ENCODE measurements at places on chromosomes 16 and 17.

GRCh38 chr16:814974-815373 is 14.4 kb upstream of the GNG13 start:
- DNase-seq = peak; percentile 56

DNA sequence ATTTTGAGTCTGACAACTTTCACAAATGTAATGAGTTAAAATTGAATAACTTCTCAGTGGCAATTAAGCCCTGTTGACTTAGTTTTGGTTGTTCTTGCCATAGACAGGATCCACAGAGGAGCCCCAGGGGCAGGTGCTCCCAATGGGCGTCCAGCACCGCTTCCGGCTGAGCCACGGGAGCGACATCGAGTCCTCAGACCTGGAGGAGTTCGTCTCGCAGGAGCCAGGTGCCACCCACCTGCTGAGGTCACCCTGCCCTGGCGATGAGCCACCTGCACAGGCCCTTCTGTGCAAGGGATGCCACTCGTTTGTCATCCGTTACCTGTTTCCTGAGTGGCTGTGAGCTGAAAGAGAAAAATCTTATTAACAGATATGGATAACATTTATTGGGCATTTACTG is 10.7 kb downstream of the CCDC40 start:
- DNase-seq = no peak

- peak; percentile 73 for DNase-seq
Observed at GRCh38 chr17:58006560-58006923, 504 bp downstream of the SRSF1 start.

DNA sequence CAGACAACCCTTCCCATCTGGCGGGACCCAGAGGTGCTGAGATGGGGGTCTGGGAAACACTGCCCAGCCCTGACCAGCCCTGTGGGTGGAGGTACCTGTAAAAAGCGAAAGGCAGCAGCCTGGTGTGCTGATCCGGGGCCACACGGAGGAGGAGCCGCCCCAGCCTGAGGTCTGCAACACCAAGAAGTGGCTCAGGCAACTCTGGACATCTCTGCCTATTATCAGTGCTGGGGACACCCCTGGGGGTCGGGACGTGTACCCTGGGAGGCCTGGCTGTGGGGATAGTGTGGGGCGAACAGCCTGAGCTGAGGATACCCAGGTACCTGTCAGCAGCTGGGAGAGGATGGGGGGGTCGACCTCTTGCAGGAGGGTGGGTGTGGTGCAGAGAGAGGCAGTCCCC is 18.0 kb downstream of the ZNF276 start:
- no peak for DNase-seq

DNA sequence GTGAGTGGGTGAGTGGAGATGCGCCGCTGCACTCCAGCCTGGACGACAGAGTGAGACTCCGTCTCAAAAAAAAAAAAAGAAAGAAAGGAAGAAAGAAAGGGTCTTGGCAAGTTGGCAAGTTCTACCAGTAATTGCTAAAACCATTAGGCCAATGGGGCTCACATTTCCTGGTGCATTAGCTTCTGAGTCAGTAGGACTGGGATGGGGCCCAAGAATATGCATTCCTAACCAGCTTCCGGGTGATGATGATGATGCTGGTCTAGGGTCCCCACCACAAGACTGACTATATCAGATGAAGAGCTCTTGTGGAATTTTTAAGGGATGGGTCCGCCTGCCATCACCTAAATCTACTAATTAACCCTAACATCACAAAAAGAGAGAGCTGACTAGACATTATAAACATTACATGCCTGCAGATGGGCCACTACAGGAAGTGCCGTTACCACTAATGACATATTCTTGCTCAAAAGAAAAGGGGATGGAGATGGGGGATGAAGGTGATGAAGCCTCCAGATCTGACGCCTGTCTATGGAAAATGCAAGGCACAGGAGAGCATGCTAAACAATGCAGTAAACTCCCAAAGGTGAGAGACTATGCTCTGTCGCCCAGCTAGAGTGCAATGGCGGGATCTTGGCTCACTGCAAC is 13.1 kb downstream of the MYH11 start:
- DNase-seq = no peak

- DNase-seq = no peak
Observed at GRCh38 chr17:35018814-35019213, 38.5 kb downstream of the LIG3 start.

DNA sequence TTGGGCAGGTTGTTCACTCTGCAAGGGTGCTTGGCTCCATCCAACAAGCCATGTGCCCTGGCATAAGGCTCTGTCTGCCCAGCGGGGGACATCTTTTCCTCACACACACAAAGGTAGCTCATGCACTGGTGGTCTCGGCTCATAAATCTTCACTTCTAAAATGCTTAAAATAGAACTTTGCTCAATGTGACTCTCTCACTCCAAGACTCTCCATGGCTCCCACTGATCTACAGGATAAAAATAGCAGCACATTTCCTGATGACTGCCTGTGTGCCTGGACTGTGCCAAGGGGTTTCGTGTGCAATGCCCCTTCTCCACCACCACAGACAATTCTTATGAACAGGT is 15.1 kb upstream of the CIBAR2 start:
- no peak for DNase-seq

- no peak for DNase-seq
Observed at GRCh38 chr17:20242271-20242670, 225.1 kb downstream of the LGALS9B start.

- peak; percentile 79 for DNase-seq
Observed at GRCh38 chr17:77308861-77309726, 168.3 kb downstream of the SEC14L1 start.

DNA sequence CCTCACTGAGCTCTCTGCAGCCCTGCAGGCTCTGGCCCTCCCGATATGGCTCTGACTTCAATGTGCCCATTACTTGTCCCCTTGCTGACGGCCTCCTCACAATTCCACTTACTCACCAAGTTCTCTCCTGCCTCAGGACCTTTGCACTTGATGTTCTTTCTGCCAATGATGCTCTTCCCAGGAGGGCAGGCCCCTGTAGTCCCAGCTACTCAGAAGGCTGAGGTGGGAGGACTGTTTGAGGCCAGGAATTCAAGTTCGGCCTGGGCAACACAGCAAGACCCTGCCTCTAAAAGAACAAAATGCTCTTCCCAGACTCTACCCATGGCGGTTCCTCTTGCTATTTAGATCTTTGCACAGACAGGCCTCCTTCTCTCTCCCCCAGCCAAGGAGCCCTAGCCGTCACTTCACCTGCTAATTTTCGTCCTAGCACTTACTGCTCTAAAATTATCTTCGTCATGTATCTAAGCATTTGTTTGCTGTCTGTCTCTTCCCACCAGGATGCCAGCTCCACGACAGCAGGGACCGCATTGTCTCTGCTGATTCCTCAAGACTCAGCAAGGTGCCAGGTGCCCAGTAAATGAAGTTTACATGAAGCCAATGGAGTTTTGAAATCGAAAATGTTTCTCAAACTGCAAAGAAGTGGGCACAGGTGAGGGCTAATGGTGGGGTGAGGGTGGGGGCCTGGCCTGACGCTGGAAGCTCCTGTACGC is 626 bp upstream of the RAI1 start:
- no peak for DNase-seq

- no peak for DNase-seq
Observed at GRCh38 chr17:50683434-50684287, 24.1 kb downstream of the ANKRD40 start.

- no peak for DNase-seq
Observed at GRCh38 chr17:8081876-8082275, 5.6 kb downstream of the ALOX12B start.

DNA sequence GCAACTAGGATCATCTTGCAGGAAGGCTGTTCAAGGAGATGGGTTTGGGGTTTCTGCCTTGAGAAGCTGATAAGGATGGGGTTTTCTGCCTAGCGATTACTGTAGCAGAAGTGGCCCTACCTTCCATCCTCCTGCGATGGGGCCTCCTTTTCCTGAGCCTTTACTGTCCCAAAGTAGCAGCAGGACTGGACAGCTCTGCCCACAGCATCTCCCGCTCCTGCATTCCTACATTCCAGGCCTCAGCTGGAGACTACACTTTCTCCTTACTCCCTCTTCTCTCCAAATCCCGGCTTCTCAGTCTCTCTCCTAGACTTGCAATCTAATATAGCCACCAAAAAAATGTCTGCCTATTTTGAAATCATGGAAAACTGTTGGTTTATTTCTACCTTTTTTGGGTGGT is 355.4 kb downstream of the CA10 start:
- DNase-seq = no peak

DNA sequence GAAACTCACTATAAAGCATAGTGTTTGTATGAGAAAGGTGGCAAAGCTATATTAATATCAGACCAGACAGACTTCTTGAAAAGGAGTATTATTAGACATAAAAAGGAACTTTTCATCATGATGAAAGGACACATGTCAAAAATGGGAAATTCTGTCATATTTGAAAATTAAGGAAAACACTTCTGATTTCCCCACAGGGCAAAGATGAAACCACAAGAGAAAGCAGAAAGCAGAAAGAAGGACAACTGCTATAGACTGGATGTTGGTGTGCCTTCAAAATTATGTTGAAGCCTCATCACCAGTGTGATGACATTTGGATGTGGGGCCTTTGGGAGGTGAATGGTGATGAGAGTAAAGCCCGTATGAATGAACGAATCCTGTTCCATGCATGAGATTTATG is 193.0 kb downstream of the STX8 start:
- no peak for DNase-seq

GRCh38 chr17:28466521-28467048 is 6.9 kb upstream of the SLC13A2 start:
- DNase-seq = no peak

DNA sequence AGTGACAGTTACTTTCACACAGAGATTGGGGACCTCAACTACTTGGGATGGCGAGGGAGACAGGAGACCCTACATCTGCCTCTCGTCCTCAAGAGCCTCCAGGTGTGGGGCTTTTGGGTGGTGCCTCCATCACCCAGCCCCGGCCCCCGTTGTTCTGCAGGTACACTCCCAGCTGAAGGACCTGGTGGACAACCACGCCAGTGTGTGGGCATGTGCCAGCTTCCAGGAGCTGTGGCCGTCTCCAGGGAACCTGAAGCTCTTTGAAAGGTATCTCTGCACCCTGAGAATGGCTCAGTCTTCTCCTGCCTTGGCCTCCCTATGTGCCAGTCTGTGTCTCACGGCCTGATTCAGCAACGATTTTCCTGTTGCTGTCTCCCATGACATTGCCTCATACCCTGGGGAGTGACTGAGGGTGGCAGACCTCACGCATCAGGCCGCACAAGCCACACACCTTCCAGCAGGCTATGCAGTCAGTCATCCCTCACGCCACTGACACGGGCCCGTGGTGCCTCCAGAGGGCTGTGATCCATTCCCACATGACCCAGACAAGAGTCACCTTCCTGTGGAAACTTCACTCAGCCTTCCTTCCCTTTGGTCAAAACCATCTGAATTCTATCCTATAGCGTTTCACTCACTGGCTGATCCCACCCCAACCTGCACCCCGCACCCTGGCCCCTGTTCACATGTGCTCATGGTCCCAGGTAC is 3.7 kb downstream of the CCNF start:
- DNase-seq = no peak

DNA sequence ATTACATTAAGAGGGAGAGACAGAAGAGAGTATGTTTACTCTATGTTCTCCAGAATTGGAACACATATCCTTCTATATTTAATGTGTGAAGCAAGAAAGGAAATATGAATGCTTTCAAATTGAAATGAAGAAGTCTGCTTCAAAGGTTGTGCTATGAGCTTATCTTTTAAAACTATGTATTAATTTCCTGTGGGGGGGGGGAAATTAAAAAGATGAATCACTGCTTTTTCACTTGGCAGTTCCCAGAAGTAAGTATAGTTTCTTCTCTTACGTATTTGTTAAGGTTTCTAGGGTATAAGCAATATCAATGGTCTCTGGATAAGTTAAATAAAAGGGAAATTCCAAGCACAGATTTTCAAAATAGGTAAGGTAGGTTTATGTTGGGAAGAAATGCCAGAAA is 7.0 kb downstream of the TERF2 start:
- DNase-seq = no peak

GRCh38 chr17:22570144-22570845 is 878.0 kb downstream of the KCNJ18 start:
- no peak for DNase-seq

DNA sequence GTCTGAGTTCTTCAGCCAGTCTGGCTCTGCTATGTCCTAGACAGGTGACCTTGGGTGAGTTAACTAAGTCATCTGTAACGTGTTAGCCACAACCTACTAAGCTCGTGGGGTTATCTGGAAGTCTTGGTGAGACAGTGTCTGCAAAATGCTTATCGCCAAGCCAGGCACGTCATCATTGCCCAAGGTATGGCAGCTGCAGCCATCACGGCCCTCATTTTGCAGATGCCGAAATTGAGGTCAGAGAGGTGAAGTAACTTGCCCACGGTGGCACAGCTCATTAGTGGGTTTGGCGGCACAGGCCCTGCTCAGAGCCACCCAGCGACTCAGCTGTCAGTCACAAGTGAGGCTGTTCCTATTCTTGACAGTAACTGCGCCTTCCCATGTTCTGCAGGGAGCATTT is 79.8 kb downstream of the CMIP start:
- no peak for DNase-seq

- no peak for DNase-seq
Observed at GRCh38 chr16:51210087-51210486, 59.0 kb upstream of the SALL1 start.

DNA sequence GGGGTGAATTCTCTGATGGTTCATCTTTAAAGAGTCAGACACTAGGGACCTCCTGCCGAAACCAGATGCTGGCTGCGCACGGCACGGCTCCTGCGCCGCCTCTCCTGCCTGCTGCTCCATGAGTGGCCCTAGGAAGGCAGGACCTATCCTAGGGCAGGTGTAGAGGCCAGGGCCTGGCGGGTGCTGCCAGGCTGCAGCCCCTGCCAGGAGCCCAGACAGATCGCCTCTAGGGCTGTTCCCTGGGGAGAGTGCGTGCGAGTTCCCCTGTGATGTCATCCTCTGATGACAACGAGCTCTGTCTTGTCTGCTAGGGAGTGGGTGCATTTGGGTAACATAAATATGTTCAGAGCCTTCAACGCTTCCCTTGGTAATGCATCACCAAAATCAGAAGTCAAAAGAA is 23.9 kb downstream of the SLC38A10 start:
- no peak for DNase-seq

- no peak for DNase-seq
Observed at GRCh38 chr16:28100810-28101532, 37.5 kb upstream of the GSG1L start.

DNA sequence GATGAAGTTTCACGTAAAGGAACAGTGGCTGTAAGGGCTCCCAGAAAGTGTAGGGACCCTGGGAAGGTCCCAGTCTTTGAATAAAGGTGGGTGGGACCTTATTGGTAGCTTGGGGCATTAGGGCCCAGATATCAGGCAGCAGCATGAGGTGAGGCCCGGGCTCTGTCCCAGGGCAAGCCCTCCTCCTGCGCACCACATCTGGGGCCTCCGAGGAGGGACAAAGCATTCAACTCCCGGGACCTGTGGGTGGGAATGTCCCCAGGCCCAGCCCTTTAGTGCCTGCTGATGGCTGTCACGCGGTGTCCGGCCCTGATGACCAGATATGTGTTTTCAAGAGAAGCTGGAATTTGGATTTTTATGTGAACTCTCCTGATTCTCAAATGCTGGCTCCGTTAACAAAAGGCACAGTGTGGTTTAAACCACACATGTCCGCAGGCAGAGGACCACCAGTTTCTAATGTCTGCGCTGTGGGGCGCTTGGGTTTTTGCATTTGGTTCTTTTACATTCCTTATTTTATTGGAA is 30.4 kb downstream of the RAI1 start:
- no peak for DNase-seq

GRCh38 chr16:23896832-23897821 is 61.3 kb downstream of the PRKCB start:
- DNase-seq = no peak

GRCh38 chr16:15682105-15682570 is 32.1 kb downstream of the NDE1 start:
- DNase-seq = peak; percentile 79

- DNase-seq = no peak
Observed at GRCh38 chr17:81152288-81152828, 12.9 kb upstream of the PVALEF start.

GRCh38 chr16:450785-451512 is 25.5 kb downstream of the RAB11FIP3 start:
- DNase-seq = no peak
